Hematopoietic multipotent progenitor cell treated with erythropoietin and hydrocortisone succinate and interleukin-3 and kit ligand, for 6 days (in vitro differentiated cells): ENCODE measurements at places on chromosomes 11 and 22.
A peak's percentile ranks its signal among the peaks of the same experiment; 100 is the strongest.

GRCh38 chr22:44424867-44425693 is 73.0 kb downstream of the RTL6 start:
- DNase-seq = no peak

GRCh38 chr11:85276332-85276731 is 350.8 kb downstream of the DLG2 start:
- DNase-seq = no peak

DNA sequence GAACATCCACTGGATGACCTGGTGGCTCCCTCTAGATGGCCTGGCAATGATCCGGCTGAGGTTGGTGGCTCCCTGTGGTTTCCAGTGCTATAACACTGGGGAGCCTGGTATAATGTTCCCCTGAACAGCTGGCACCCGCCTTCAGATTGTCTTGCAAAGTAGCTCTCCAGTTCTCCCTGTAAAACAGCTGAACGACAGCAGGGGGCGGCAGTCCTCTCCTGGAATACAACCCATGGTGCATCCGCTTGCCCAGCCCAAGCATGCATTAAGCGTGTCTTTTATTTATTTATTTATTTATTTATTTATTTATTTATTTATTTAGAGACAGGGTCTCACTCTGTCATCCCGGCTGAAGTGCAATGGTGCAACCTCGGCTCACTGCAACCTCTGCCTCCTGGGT is 258.9 kb downstream of the BUD13 start:
- DNase-seq = peak; percentile 57

DNA sequence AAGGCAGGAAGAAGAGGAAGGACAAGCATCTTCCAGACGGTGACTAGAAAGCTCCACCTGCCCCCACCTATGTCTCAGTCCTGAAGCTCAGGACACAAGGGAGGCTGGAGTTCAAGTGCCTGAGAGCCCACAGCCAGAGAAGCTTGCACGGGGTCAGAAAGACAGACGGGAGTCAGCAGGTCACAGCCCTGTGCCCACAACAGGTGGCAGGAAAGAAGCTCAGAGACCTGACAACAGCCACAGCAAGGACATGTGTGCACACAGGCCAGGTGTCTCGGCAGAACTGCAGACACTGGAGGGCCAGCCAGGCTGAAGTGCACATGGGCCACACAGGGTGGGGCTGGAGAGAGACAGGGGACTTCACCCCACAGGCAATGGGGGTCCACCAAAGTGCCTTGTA is 37.2 kb upstream of the MOB2 start:
- no peak for DNase-seq

DNA sequence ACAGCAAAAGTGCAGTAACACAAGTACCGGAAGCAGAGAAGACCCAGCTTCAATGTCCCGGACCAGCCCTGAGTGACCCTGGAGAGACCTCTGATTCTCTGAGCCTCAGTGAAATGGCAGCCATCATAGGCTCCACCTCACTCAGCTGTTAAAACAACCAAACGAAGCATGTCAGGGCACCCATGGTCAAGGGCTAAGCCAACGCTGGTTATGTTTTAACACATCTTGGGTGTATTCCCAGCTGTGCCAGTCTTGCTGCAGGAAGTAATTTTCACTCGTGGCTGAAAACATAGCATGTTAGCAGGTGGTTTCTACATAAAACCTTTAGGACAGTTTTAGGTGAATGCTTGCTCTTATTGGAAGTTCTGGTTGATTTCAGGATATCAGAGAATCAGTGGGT is 30.9 kb downstream of the LMO2 start:
- no peak for DNase-seq

DNA sequence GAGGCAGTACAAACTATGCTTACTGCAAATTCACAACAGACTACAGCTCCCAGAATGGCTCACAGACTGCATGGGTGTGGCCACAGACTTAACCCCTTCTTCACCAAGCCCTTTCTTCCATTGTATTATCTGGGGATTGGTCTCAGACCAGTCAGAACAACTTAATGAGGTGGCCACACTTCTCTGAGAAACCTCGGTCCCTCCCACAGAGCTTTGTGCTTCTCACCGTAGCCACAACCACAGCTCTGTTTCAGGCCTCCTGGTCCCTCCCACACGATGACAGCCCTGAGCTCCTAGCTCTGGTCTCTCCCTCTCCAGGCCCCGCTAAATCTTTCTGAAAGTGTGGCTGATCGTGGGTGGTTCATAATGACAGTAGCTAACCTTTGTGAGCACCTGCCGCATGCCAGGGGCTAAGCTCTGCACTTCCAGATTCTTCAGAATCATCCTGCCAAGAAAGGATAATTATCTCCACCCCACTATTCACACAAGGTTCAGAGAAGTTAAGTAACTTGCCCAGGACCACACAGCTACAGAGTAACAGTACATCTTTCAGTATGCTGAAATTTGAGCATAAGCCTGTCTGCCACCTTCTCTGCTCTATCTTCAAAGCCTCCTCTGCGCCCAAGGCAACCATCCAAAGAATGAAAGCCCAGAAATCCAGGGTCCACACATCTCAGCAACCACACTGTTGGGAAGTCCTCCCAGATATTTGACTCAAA is 5.4 kb downstream of the PDE2A start:
- DNase-seq = peak; percentile 28

DNA sequence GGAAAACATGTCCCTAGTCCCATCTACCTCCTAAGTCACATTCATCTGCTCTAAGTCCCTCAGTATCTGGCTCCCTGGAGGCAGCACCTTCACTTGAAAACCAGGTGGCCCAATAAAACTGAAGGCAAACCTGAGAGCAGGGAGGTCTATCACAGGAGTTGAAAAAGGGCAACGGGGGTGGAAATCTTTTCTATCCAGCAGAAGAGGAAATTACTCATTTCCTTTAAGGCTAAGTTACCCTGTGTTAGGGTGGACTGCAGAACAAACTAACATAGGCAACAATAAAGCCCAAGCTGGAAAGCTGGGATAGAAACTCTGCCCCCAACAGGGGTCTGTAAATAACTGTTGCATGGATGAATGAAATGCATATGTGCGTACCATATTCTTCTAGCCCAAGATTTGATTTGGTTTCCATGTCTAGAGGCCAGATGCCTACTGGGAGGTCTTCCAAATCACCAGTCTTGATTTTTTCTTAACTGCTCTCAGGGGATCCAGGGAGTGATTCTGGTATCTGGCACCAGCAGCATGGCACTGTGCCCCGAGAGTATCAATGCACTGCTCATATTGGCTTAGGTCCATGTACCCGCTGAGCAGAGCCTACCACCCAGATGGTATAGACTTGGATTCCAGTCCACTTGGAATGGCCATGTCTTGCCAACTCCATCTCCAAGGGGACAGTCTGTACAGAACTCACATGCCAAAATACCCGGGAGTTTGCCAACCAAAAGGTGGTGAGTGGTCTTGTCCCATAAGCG is 350.0 kb upstream of the NCAM1 start:
- no peak for DNase-seq

GRCh38 chr22:31646186-31647019 is 15.6 kb downstream of the PISD start:
- no peak for DNase-seq

- peak; percentile 17 for DNase-seq
Observed at GRCh38 chr11:128476049-128476448, 111.3 kb downstream of the ETS1 start.

- peak; percentile 94 for DNase-seq
Observed at GRCh38 chr22:29079218-29079901, 6.5 kb downstream of the KREMEN1 start.

DNA sequence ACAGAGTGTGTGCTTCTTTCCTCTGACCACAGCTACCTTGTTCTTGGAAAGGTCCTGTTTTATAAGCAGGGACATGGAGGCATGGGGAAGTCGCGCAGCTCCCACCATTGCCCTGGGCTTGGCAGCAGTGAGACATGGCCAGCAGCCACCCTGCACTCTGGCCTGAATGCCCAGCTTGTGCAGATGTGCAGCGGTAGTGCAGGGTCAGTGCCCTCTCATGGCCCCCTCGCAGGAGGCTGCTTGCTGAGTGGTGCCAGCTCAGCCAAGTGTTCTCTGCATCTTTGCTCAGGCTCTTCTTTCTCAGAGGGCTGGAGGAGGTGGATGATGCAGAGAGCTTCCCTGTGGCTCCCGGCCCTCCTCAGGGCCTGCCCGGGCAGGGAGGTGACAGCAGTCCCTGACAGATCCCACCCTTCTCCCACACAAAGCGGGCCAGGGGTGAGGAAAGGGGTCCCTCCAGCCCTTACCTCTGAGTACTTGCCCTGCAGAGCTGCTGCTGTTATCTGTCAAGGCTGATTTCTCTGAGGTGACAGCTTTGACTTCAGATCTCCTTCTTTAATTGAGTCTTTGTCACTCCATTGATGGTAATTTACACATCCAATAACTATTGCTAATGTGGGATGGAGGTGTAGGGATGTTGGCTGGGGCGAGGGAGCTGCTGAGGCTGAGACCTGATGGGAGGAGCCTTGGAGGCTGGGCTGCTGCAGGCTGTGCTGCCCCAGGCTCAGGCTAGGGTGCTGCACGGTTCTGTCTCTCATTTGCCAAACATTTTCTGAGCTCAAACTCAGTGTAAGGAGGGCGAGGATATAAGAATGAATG is 47.4 kb upstream of the B3GAT1 start:
- no peak for DNase-seq

DNA sequence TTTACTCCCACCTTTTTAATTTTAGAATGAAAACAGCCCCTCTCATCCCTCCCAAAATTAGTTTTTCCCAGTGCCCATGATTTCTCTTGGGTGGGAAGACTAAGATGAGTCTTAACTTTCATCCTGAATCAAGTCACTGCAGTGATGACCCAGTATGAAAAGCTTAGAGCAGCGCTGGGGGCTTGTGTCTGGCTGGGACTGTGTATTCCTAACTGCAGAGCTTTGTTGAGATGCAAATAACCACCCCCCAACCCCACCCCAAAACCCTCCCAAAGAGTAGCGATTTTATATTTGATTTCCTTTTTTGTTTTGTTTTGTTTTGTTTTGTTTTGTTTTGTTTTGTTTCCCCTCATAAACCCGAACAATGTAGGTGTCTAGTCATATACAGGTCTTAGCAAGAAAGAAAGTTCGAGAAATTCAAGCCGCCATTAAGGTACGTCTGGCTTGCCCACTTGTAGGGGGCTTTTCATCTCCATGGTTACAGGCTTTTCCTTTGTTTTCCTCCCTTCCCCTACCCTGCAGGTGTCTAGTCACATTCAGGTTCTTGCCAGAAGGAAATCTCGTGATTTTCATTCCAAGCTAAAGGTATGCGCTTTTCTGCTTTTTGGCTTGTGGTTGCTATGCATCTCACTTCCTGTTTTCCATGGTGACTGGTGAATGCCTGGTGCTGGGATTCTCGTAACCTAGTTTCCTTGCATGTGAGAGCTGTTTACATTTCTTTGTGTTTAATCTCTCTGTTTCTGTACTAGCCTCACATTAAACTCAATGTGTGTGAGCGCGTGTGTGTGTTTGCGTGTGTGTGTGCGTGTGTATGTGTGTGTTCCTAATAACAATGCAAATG is 144.6 kb upstream of the RASSF10 start:
- no peak for DNase-seq

GRCh38 chr11:31106968-31107576 is 262.5 kb downstream of the DCDC1 start:
- peak; percentile 77 for DNase-seq

GRCh38 chr22:25038239-25038638 is 85.7 kb downstream of the KIAA1671 start:
- no peak for DNase-seq
